ENCODE measurements at places on chromosomes 1 and 21.

DNA sequence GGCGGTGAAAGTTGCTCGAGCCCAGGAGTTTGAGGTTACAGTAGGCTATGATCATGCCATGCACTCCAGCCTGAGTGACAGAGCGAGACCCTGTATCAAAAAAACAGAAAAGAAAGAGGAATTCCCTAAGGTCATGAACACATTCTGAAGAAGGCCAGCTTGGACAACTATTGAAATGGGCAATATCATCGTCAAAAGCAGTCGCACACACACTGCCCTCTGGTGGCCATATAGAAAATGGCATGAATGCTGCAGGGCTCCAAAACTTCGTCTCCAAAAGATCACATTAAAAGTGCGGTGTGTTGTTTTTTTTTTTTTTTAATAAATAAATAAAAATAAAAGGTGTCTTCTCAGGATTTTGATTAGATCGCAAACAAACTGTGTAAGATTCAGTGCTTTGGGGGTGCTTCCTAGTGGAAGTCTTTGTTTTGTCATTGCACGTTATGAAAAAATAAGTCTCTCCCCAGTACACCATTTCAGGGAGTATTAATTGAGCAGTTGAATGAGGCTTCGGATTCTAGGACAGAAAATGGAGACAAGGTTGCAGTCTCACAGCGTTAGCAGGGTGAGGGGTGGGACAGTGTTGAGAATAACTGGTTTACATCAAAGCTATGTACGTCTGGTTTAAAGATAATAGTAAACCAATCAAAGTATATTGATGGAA, 87.5 kb upstream of the FMN2 start:
- DNase-seq: peak; percentile 3

DNA sequence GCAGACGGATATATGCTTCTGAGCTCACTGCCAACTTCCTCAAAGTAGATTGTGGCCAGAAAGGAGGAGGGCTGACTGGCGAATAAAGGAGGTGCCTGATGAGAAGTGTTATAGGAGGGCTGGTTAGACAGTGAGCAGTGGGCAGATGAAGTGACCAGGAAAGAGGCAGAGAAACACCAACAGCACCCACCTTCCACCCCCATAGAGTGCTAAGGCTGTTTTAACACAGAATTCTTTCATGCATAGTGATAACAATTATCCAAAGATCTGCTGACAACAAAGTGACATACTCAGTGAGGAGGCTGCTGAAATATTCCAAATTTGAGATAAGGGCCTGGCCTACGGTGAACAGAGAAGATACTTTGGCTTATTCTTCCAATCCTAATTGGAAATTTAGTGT, 21.2 kb upstream of the MTR start:
- DNase-seq: no peak

- DNase-seq: no peak
Measured at GRCh38 chr1:26160527-26161414, 1.9 kb downstream of the FAM110D start.

DNA sequence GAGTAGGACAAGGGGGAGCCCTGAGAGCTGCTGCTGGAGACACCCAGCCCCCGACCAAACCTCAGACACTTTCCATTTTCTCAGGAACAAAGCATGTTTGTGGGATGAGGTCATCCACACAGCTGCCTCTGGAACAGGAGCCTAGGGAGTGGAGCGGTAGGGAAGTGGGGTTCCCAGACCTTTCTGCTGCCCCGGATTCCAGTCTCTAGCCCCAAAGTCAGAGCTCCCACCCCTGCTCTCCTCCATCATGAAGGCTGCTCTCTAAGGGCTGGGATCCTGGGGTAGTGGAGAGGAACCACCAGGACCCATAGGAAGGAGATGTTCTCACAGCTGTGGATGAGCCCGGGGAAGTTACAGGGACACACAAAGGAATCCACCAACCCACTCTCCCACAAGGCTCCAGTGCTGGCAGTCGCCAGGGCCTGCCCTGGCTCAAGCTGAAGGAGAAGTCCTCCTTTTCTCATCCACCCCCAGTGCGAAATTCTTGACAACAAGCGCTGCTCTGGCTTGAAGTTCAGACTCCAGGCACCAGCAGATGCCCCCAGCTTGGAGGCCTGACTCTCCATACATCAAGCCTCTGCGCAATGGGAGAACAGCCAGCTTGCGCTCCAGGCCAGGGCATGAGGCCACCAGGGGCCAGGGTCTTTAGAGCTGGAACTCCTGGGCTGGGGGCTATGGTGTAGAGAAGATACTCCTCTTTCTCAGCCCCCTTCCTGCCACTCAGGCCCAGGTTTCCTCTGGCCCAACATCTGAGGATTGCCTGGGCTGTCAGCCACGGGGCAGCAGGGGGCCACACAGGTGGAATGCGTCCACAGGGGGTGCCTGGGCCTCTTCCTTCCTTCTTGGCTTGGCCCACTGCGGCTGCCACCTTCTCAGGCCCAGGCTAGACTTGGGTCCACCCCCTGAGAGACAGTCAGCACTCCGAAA, 4.5 kb downstream of the FHL3 start:
- peak; percentile 51 for DNase-seq

GRCh38 chr1:20184481-20184900, 1.4 kb upstream of the UBXN10 start:
- DNase-seq: peak; percentile 39

DNA sequence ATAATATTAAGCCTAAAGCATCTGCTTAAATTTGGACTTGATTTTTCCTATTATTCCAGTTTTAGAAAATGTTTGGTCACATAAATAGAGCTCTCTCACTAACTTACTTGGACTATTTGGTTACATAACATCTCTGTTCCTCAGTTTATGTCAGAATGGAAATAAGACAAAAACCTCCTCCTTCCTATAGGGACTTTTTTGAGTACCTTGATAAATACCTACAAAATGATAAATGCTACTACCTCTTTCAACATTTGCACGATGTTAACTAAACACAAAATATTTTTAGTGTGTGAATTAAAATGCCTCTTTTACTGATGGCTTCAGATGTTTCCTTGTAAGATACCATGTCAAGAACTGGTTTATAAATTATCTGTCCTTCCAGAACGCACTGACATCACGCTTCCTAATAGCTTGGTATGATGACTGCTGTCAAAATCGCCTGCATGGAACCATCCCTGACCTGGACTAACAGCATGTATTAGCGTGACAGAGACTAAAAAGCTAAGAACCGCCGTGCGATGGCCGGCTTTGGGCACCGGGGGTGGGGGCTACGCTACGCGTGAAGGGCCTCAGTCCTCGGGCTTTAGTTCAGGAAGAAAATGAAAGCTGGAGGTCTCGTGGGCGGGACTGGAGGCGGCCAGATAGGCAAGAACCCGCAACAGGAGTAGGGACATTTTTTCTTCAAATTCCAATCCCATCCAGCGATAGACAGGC, 133.2 kb upstream of the BARHL2 start:
- no peak for DNase-seq

- DNase-seq: no peak
Measured at GRCh38 chr1:182337736-182338571, 53.6 kb downstream of the GLUL start.

GRCh38 chr1:3741566-3742438, 10.4 kb upstream of the CCDC27 start:
- no peak for DNase-seq

Data from epithelial cell of esophagus (primary cell).